Fibroblast of villous mesenchyme (primary cell): ENCODE measurements at places on chromosomes 4 and X. TPM values are rescaled to one million over a fixed set of nuclear protein-coding genes. Genes with fewer than 3 reads are reported as not detected.

Gene PASD1
- total RNA-seq: not detected in 2 replicates

Gene SPANXA2
- not detected in 2 replicates for total RNA-seq

Gene PRRG1
- total RNA-seq: 12.6 and 19.0 TPM in 2 replicates

Gene NOCT
- 27.7 and 61.7 TPM in 2 replicates for total RNA-seq

Gene RHOXF2
- 0.32 TPM in 1 of 2 replicates, not detected in the other for total RNA-seq

Gene KCNIP4
- under 0.01 TPM in 2 replicates for total RNA-seq

Gene DUX4
- total RNA-seq: not detected in 2 replicates

Gene DCHS2
- total RNA-seq: under 0.01 TPM in 2 replicates

Gene PLAC8
- 1.3 TPM in 1 of 2 replicates, not detected in the other for total RNA-seq

Gene TEX13C
- total RNA-seq: not detected in 2 replicates
